GM23338 (cell line): ENCODE measurements at places on chromosomes 5 and 9. TPM values are rescaled to one million over a fixed set of nuclear protein-coding genes. Genes with fewer than 3 reads are reported as not detected.
A peak's percentile ranks its signal among the peaks of the same experiment; 100 is the strongest.

GRCh38 chr9:16484180-16484579, 386.3 kb downstream of the BNC2 start:
- peaks cover 37% of the 10 kb centered on the region for H3K4me1 ChIP-seq
- H3K4me3 ChIP-seq: no peak overlapping the region
- no peak for DNase-seq
- no peak overlapping the region for H3K27ac ChIP-seq

GRCh38 chr9:81653240-81653639, 36.1 kb downstream of the TLE1 start:
- no peak overlapping the region for H3K4me3 ChIP-seq
- H3K27ac ChIP-seq: peak overlapping the region; percentile 65
- no peaks in the 10 kb centered on the region for H3K27me3 ChIP-seq
- peaks cover 14% of the 10 kb centered on the region; the same call in 1 of the 2 replicates for H3K36me3 ChIP-seq

DNA sequence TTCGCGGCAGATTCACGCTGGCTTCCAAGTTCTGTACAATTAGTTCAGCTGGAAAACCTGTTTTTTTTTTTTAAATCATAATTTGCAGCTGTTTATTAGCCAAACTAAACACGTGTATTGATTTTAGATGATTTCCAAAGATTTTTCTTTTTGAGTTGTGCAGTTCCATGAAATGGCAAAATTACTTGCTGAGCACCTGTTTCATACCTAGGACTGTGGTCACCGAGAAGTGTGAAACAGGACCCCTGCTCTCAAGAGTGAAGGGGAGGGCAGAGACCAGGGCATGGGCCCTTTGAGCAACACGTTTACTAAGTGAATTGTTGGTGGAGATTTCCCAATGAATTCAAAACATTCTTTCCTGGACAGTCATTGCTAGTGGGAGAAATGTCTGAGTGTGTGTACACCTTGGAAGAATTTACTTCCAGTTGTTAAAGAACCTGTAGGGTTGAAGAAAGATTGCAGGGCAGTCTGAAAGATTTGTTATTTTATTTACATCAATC, 688 bp downstream of the SNX24 start:
- H3K4me1 ChIP-seq: peaks cover 26% of the 10 kb centered on the region
- H3K27me3 ChIP-seq: peaks cover 21% of the 10 kb centered on the region
- DNase-seq: peak; percentile 23

DNA sequence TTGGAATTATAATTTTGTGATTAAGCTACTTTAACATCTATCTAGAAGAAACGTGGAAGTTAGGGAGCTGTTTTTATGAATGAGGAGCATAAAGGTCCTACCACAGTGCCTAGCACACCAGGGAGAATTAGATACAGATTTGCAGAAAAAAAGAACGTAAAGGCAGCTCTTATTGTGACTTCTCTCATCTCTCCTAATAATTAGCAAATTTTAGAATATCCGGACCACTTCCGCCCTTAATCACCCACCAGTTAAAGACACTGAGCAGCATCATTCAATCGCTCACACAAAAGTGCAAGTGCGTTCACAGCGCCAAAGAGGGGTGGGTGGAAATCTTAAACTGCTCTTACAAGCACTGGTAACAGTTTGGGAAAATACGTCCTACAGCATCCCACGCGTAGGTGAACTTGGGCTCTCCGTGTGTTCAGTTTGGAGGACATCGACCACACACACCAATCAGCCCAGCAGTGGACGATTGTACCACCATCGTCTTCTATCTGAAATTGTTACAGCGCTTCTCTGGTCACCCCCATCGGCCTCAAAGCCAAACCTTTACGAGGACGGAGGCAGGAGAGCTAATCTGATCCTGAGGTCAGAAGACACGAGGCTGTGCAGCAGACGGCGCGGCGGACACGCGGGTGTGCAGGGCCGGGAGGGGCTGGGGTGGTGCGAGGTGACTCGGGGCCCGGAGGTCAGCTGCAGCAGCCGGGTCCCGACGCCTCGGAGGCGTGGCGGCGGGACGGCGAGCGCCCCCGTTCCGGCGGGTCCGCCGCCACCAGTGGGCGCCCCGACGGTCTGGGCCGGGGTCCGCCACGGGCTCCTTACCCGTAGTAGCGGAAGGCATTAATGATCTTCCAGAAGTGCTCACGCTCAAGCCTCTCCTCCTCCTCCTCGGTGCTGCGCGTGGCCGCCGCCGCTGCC, 646 bp downstream of the CARNMT1 start:
- no peaks in the 10 kb centered on the region for H3K27me3 ChIP-seq
- 0 out of 2 replicates have a peak overlapping the region, but pooled peaks have one; percentile 81 for H3K27ac ChIP-seq
- peak; percentile 63 for DNase-seq
- peaks cover 10% of the 10 kb centered on the region; the same call in 1 of the 2 replicates for H3K4me1 ChIP-seq

DNA sequence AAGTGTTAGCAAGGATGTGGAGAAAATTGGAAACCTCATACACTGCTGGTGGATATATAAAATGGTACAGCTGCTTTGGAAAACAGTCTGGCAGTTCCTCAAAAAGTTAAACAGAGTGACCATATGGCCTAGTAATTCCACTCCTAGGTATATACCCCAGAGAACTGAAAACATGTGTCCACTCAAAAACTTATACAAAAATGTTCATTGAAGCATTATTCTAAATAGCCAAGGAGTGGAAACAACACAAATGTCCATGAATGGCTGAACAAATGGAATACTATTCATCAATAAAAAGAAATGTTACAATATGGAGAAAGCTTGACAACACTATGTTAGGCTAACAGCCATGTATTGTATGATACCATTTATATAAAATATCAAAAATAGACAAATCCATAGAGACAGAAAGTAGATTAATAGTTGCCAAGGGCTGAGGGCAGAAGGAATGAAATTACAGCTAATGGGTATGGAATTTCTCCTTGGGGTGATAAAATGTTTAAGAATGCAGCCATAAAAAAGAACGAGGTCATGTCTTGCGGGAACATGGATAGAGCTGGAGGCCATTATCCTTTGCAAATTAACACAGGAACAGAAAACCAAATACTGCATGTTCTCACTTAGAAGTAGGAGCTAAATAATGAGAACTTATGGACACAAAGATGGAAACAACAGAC, 33.6 kb upstream of the FBP1 start:
- DNase-seq: no peak
- no peak overlapping the region for H3K27ac ChIP-seq
- H3K36me3 ChIP-seq: no peaks in the 10 kb centered on the region

DNA sequence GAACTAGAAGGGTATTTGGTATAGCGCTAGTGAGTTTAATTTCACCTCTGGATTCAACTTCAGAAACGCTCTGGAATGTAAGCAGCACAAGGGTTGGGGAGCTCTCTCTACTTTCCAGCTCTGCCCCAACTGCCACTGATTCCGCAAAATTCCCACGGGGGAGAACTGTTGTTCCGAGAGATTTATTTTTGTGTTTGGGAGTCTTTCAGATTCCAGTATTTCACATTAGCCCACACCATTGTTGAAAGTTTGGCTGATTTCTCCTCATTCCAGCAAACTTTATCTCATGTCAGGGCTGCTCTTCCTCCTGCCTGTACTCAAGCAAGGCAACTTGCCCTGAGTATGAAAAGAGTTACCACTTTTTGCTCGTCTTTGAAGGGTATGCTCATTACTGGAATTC, 198.5 kb upstream of the EGFLAM start:
- H3K4me1 ChIP-seq: no peaks in the 10 kb centered on the region
- H3K36me3 ChIP-seq: no peaks in the 10 kb centered on the region
- H3K4me3 ChIP-seq: no peak overlapping the region
- DNase-seq: no peak
- H3K27me3 ChIP-seq: no peaks in the 10 kb centered on the region
- H3K27ac ChIP-seq: no peak overlapping the region

DNA sequence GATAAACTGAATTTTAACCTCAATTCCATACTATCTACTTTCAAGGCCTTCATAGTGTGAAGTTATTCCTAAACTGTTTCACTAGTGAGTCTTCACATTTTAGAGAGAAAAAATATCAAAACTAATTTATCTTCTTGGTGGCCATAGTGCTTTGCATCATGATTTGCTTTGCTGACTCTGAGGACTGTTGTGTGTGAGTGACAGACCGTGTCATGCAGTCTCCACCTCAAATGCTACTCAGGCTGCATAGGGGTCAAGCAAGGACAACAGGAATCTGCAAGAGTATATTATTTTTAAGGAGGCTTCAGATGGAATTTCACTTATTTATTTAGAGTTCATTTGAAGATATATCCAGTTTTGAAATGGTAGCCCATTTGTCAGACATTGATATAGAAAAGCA, 34.5 kb downstream of the MACIR start:
- no peaks in the 10 kb centered on the region for H3K36me3 ChIP-seq
- H3K27ac ChIP-seq: no peak overlapping the region
- no peak for DNase-seq
- H3K4me1 ChIP-seq: peaks cover 10% of the 10 kb centered on the region
- H3K27me3 ChIP-seq: no peaks in the 10 kb centered on the region

GRCh38 chr9:127937056-127937387, 632 bp downstream of the DPM2 start:
- no peaks in the 10 kb centered on the region for H3K27me3 ChIP-seq
- DNase-seq: no peak
- H3K4me3 ChIP-seq: peak overlapping the region; percentile 77
- peaks cover 21% of the 10 kb centered on the region for H3K4me1 ChIP-seq

GRCh38 chr5:143187495-143187894, 216.0 kb downstream of the NR3C1 start:
- DNase-seq: no peak
- H3K36me3 ChIP-seq: no peaks in the 10 kb centered on the region
- H3K4me3 ChIP-seq: no peak overlapping the region
- H3K27me3 ChIP-seq: no peaks in the 10 kb centered on the region
- no peak overlapping the region for H3K27ac ChIP-seq
- H3K4me1 ChIP-seq: peaks cover 4% of the 10 kb centered on the region; the same call in 1 of the 2 replicates

DNA sequence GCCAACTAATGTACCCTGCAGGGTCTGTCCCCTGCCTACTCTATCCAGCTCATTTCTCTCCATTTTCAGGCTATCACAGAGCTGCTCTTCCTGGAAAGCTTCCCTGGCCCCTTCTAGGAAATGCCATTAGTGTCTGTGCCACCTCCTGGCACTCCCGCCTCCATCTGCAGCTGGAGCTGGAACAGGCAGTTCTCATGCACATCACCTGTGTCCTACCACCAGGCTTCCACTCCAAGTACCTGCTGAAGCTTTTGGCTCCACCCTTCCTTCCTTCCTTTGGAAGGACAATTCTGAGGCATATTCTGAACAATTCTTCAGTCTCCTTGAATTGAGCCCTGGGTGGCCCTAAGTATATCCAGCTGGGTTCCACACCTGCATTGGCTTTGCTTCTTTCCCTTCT, 156.2 kb upstream of the ZNF618 start:
- no peak overlapping the region for H3K27ac ChIP-seq
- peaks cover 20% of the 10 kb centered on the region for H3K4me1 ChIP-seq
- H3K4me3 ChIP-seq: peak overlapping the region; percentile 6; the same call in 1 of the 2 replicates
- H3K27me3 ChIP-seq: no peaks in the 10 kb centered on the region

CDC20B gene
- total RNA-seq: not detected in 2 replicates
